ENCODE measurements at places on chromosomes 11 and 22.

- no peaks in the 10 kb centered on the region for H3K4me1 ChIP-seq
- DNase-seq = no peak
- no peaks in the 10 kb centered on the region for H3K27me3 ChIP-seq
- H3K36me3 ChIP-seq = no peaks in the 10 kb centered on the region
- no peak overlapping the region for H3K4me3 ChIP-seq
- H3K27ac ChIP-seq = no peak overlapping the region
These were observed 359.0 kb downstream of the LARGE1 start for GRCh38 chr22:33561149-33561807.

DNA sequence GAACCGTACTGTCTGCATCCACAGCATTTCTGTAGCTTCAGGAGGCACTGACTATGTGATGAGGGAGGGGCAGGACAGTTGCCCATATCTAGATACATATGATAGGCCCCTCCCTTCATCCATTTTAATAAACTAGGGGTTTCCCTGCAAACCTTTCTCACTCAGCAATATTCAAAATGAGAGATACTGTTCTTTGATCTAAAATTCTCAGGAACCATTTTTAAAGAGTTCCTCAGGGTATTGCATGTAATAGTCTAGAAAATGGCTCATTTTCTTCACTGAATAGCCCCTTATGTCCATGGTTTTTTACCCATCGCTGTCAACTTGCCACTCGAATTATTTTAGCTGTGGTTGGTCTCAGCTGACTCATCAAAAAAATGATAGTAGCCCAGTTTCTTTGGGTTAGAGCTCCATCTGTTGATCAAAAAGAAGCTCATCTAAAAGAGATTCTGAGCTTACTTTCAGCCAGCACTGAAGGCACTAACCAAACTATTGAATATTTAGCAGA is 37.0 kb upstream of the DNAJB7 start:
- H3K27me3 ChIP-seq = no peaks in the 10 kb centered on the region
- no peaks in the 10 kb centered on the region for H3K4me1 ChIP-seq
- H3K36me3 ChIP-seq = peaks cover 2% of the 10 kb centered on the region
- no peak overlapping the region for H3K27ac ChIP-seq
- peak; percentile 73 for DNase-seq
- H3K4me3 ChIP-seq = no peak overlapping the region

DNA sequence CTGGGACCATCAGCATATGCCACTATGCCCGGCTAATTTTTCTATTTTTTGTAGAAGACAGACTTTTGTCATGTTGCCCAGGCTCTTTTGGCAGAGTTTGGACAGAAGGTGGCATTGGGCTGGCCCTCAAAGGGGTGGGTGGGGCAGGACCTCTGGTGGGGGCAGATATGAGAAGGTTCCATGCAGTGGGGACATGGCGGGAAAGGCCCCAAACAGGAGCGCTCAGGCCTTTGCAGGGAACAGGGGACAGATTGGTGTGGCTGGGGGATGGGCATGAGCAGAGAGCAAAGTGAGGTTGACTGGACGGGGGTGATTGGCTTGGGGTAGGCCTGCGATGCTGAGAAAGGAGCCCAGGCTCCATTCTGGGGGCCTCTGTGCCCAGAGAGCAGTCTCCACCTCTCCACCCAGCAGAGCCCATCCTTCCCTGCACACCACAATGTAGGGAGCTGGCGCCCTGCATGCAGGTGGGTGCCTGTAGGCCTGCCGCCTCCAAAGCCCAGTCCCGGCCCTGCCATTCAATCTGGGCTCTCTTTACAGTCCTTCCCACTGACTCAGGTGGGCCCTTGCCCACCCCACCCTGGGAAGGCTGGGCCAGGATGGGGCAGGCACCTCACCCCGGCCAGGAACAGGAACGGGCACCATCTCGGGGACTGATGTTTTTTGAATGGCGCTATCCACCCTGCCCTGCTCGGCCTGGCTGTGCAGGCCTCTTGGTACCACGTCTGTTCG is 98.7 kb downstream of the MORC2 start:
- H3K36me3 ChIP-seq = no peaks in the 10 kb centered on the region
- H3K4me1 ChIP-seq = peaks cover 12% of the 10 kb centered on the region
- no peak overlapping the region for H3K27ac ChIP-seq

DNA sequence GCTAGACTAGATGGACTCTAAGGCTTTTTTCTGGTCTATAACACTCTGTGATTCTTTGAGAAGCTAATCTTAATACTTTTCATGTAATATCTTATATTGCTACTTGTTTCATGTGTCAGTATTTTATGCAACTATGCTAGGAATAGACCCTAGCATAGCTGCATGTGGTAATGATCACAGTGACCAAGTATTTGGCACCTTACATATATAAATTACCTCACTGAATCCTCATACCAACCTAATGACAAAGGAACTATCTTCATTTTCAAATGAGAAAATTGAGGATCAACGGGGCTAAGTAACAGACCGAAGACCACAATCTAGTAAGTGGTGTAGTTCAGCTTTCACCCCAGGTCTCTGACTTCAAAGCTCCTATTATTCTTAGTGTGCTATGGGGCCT is 327.3 kb upstream of the PITPNB start:
- H3K4me1 ChIP-seq = no peaks in the 10 kb centered on the region
- no peak overlapping the region for H3K4me3 ChIP-seq
- no peak for DNase-seq
- H3K27ac ChIP-seq = no peak overlapping the region
- no peaks in the 10 kb centered on the region for H3K27me3 ChIP-seq

DNA sequence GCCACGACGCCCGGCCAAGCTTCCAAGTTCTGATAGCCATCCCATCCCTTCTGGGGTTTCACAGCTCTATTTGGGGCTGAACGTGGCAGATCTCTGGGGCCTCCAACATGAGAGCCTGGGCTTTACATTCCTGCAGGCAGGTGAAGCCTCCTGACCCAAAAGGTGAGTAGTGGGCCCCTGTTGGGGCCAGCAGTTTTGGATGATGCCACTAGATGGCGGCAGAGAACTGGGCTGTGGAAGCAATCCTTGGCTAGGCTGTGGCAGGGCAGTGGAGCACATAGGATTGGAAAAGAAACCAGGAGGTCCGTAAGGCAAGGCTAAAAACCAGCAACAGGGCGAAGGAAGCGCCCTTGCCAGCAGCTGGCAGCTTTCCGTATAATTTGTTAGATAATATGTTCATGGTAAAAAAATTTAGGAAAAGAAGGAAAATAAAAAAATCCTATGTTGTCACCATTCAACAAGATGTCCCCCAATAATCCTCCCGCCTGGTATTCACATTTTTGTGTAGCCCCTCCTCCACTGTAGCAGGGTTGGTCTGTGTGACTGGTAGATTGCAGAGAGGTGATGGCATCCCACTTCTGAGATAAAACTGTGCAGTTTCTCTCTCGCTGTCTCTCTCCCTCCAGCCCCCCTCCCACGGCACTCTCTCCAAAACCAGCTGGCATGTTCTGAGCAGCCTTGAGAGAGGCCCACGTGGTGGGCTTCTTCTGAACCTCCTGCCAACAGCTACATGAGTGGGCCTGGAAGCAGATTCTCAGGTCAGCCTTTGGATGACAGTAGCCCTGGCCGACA is 43.6 kb upstream of the OR4B1 start:
- no peak overlapping the region for H3K27ac ChIP-seq
- H3K27me3 ChIP-seq = no peaks in the 10 kb centered on the region
- DNase-seq = peak; percentile 73
- H3K4me1 ChIP-seq = peaks cover 22% of the 10 kb centered on the region
- H3K36me3 ChIP-seq = peaks cover 3% of the 10 kb centered on the region

DNA sequence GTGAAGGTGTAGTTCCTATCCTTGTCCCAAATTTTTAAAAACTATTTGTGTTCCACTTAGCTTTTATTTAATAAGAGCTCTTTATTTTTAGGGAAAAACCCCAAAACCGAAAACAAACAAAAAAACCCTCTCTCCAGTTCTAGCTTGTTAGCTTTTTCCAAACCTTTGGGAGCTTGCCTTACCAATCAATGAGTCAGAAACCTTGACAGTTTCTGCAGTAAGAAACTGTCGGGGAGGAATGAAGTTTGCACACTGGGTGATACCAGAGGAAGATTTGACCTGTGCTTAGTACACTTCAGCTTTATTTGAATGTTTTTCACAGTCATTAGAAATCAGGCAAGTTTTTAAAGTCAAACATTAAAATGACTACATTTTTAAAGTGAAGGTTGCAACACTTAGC is 105.0 kb downstream of the FAT3 start:
- H3K27ac ChIP-seq = no peak overlapping the region
- no peaks in the 10 kb centered on the region for H3K27me3 ChIP-seq
- H3K4me3 ChIP-seq = no peak overlapping the region
- H3K4me1 ChIP-seq = peaks cover 22% of the 10 kb centered on the region

- H3K36me3 ChIP-seq = no peaks in the 10 kb centered on the region
- H3K4me1 ChIP-seq = no peaks in the 10 kb centered on the region
- no peak overlapping the region for H3K27ac ChIP-seq
- H3K4me3 ChIP-seq = no peak overlapping the region
- H3K27me3 ChIP-seq = no peaks in the 10 kb centered on the region
- DNase-seq = no peak
These were observed 148.5 kb downstream of the GRIK4 start for GRCh38 chr11:120660024-120660565.

DNA sequence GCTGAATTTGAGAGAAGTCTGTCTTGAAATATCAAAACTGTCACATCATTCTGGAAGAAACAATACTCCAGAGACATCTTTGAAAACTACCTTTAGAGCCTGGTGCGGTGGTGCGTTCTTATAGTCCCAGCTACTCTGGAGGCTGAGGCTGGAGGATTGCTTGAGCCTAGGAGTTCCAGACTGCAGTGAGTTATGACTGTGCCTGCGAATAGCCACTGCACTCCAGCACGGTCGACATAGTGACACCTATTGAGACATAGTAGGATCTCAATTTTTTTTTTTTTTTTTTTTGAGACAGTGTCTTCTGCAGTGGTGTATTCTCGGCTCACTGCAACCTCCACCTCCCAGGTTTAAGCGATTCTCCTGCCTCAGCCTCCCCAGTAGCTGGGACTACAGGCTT is 11.5 kb upstream of the AIFM3 start:
- DNase-seq = no peak
- H3K27ac ChIP-seq = no peak overlapping the region
- H3K4me3 ChIP-seq = no peak overlapping the region
- no peaks in the 10 kb centered on the region for H3K4me1 ChIP-seq

DNA sequence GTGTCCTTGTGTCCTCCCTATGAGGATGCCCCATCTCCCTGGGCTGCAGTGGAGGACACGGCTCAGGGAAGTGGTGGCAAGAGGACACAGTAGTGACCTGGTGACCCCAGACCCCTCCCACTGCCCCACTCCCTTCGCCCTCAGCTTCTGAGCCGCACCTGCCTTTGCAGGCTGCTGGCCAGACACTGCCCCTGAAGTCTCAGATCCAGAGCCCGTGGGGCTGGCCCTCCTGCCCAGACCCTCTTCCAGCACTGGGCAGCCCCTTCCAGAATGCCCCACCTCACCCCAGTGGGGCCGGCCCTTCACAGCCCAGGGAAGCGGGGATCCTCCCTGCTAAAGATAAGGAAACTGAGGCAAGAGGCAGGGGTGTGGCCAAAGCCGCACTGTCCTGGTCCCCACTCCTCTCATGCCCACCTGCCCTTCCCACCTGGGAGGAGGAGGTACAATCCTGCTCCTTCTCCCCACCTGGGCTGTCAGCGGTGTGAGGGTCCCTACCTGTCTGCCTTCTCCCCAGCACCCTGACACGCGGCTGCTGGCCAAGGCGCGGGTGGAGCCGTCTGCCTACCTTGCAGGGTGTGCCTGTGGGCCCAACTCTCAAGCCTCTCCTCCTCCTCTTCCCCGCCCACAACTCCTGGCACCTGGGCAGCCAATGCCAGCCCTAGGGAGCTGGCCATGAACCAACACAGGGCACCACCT is 17.3 kb downstream of the TRPM5 start:
- H3K36me3 ChIP-seq = no peaks in the 10 kb centered on the region
- no peak overlapping the region for H3K27ac ChIP-seq
- no peaks in the 10 kb centered on the region for H3K4me1 ChIP-seq
- no peak overlapping the region for H3K4me3 ChIP-seq
- no peaks in the 10 kb centered on the region for H3K27me3 ChIP-seq
